COLO829 (cell line): ENCODE measurements at places on chromosomes 1 and 21.

GRCh38 chr1:14724246-14724645, 125.8 kb downstream of the KAZN start:
- DNase-seq: no peak

DNA sequence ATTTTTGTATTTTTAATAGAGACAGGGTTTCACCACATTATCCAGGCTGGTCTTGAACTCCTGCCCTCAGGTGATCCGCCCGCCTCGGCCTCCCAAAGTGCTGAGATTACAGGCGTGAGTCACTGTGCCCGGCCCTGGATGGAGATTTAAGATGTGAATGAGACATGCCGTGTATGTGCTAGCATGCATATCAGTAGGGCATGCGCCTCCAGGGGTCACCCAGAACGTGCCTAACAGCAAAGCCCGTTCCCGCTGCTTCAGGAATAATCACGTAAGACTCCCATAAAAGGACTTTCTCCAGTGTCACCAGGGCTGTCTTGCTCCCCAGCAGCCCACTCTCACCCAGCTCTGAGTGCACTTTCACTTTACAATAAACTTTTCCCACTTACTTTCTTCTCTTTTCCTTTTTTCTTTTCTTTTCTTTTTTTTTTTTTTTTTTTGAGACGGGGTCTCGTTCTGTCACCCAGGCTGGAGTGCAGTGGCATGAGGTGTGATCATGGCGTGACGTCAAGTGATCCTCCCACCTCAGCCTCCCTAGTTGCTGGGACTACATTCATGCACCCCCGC, 46.9 kb upstream of the DISP3 start:
- DNase-seq: no peak

- DNase-seq: no peak
Observed at GRCh38 chr1:112840631-112841624, 115.1 kb downstream of the SLC16A1 start.

DNA sequence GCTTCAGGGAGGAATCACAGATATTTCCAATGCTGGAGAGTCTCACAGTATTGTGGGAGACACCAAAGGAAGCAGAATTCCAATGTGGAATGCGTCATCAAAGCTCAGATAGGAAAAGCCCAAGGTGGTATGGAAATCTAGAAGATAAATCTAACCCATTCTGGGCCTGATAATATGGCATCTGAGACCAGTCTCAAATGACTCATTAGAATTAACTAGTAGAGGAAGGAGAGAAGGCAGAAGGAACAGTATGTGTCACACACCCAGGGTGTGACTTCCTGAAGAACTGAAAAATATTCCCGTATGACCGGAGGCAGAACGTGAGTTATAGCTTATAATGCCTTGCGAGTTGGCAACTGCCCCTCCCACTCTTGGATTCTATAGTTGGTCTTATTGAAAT, 499.2 kb downstream of the PLPP3 start:
- DNase-seq: no peak

DNA sequence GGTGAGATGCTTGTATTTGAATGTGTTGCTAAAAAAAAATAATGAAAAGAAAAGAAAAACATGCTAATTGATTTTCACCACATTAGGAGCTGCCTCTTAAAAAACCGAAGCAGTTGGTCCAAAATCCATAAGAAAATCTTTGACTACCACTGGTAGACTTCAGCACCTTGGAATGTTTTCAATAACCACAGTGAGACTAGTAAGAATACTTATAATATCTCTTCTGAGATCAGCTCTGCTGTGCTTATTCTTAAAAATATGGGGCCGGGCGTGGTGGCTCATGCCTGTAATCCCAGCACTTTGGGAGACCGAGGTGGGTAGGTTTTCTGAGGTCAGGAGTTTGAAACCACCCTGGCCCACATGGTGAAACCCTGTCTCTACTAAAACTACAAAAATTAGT, 15.1 kb downstream of the NFYC start:
- no peak for DNase-seq

- DNase-seq: no peak
Observed at GRCh38 chr1:58041621-58042020, 504.9 kb downstream of the OMA1 start.

DNA sequence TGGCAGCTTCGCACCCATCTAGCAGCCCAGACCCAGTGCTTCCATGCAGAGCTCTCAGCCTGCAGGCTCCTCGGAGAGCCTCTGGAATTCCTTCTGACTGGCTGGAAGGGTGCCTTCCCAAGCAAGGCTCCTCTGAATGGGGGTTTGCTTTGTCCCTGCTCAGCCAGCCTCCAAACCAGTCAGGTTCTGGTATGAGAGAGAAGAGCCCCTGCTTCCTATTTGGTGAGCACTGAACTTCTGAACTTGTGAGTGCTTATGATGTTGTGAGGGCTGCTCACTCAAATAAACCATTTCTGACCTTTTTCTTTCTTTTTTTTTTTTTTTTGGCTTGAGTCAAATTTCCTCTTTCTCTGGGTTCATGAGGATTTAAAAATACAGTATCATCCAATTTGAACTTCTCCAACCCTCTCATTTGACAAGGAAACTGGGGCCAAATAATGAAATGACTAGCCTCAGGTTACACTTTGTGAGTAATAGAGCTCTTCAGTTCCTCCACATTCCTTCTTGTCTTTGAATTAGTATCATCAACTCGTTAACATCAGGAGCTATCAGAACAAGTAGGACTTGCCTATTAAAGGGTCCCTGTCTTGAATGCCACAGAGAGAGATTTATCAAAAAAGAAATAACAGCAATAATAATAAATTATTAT, 39.6 kb downstream of the GFI1 start:
- DNase-seq: no peak

DNA sequence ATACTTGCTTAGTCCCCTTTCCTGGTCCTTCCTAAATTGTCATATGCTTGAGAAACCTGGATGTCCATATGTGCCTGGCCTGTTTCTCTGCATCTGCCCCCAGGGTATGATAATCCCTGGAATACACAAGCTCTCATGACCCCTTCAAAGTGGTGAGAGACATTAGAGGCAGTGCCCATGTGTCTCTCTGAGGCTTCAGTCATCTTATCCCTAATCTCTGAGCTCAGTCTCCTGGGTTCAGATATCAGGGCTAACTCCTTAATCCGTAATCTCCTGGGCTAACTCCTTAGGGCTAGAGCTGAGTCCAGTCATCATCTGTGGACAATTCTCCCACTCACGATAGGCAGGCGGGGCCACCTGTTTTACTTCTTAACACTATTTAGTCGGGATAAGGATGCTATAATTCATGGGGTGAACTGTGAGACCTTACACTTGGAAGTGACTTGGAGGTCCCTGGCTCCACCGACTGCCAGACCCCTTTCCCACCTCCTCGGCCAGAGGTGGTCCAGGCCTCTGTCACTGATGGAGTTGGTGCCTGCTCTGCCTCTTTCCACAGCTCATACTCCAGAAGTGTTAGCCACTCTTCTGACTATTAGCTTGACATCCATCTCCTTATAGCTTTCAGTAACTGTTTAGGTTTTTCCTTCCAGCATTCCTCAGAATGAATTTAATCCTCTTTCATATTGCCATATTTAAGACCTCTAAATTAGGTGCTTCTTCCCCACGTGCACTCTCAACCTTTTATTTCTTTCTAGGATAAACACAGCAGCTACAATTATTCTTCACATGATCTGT, 22.7 kb downstream of the CCN1 start:
- DNase-seq: no peak

- no peak for DNase-seq
Observed at GRCh38 chr1:51168936-51169335, 66.9 kb downstream of the C1orf185 start.

DNA sequence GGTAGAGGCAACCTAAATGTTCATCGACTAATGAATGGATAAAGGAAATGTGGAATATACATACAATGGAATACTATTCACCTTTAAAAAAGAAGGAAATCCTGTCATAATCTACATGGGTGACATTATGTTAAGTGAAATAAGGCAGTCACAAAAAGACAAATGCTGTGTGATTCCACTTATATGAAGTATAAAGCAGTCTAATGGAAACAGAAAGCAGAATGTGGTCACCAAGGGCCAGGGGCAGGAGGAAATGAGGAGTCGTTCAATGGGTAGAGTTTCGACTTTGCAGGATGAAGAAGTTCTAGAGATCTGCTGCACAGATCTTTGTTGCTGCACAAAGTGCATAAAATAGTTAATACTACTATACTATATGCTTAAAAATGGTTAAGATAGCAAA, 7.8 kb downstream of the DIPK1A start:
- DNase-seq: no peak

GRCh38 chr1:1302006-1302430, 5.7 kb downstream of the ACAP3 start:
- DNase-seq: no peak

- no peak for DNase-seq
Observed at GRCh38 chr1:194078765-194079164, 892.4 kb upstream of the B3GALT2 start.

GRCh38 chr21:38768471-38769063, 37.2 kb upstream of the ETS2 start:
- DNase-seq: no peak

DNA sequence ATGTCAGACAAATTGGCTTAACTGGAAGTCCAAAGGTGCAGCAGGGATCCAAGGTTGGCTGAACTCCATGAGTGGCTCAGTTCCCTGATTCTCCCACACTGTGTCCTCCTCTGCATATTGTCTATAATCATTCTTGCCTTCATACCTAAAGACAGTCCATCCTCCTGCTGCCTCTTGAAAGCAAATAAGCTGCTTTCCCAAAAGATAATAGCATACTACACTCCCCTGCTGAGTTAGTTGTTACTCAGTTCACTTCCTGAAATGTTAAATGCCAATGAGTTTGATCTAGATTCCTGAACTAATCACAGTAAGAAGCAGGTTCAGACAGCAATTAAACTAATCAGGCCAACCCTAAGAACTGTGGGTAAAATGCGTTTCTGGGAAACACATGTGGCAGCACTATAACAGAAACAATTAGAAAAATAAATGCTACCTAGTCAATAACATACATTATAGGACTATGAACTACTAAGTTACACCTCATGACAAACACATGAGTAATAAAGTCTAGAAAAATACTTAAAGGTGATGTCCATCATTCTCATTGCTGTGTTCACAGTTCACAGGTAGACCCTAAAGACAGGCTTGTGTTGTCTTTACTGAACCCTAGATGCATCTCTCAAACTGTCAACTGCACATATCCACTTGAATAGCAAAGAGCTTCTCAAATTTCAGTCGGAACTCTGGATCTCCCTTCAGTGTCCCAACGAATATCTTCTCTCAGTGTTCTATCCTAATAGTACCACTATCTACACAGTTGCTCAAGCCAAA, 50.8 kb upstream of the BOLA1 start:
- DNase-seq: no peak

- no peak for DNase-seq
Observed at GRCh38 chr1:55605155-55605554, 390.0 kb upstream of the USP24 start.

GRCh38 chr1:5267603-5268235, 613.3 kb downstream of the AJAP1 start:
- no peak for DNase-seq

GRCh38 chr1:189180057-189180456, 1297.6 kb downstream of the BRINP3 start:
- DNase-seq: no peak

- DNase-seq: peak; percentile 98
Observed at GRCh38 chr21:44454747-44455523, at the start of gene LRRC3. TSS of gene LRRC3 (plus strand) at chr21:44455510. CDS start at chr21:44456645, 1,135 bp downstream.
